ENCODE measurements at places on chromosomes 7 and 10.

- DNase-seq, result no peak
Measured at GRCh38 chr7:47685151-47685550, 103.2 kb upstream of the TNS3 start.

- no peak for DNase-seq
Measured at GRCh38 chr10:86876748-86877147, 80.7 kb downstream of the MMRN2 start.

DNA sequence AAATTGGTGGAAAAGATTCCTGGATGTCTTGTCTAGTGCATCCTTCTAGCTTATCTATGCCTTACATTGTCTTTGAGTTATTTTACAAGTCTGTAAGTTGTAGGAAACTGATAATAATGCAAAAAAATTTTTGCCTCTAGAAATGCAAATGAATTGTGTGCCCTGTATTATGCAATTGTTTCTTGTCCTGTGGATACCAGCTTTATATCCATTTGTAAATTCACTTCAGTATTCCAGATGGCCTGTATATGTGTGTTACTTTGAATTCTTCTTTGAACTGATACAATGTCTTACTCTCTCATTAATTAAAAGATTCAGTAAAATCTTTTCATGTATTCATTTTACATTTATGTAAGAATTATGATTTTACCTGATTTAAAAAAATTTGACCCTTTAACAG, 234.3 kb downstream of the LRMDA start:
- no peak for DNase-seq

- DNase-seq, result no peak
Measured at GRCh38 chr10:129969184-129969910, 5.3 kb upstream of the EBF3 start.

GRCh38 chr10:129958629-129959543, 5.2 kb downstream of the EBF3 start:
- DNase-seq, result no peak

DNA sequence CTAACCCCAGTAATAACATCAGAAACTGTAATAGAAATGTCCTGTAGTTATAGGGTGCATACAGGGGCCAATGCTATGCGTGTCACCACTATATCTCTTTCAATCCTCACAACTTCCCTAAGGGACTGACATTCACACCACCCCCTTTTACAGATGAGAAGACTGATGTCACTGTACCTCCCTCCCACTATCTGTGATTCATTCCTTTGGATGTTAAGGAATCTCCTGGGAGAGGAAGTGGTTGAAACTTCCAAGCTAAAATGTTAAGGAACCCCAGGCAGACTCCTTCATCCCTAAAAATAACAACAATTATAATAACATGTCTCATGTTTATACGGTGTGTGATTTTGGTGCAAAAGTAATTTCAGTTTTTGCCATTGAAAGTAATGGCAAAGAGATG, 5.4 kb downstream of the COL13A1 start:
- no peak for DNase-seq

DNA sequence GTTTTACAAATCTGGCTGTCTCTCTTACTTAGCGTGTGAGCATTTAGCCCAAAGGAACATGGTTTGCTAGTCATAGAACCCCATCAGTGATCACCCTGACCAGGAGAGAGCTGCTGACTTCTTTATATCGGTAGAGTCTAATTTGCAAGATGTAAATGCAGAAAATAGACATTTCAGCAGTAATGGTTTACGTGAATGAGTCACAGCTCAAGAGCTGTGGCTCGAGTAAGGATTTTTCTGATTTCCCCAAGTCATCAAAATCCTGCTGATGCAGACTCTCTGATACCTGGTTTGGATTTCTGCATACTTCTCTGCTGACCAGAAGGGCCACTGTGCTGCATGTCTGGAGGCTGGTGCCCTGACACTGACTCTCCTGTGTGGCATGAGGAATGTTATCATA, 25.7 kb downstream of the NUB1 start:
- DNase-seq, result no peak

- DNase-seq, result no peak
Measured at GRCh38 chr10:129122846-129123245, 344.2 kb upstream of the MGMT start.

DNA sequence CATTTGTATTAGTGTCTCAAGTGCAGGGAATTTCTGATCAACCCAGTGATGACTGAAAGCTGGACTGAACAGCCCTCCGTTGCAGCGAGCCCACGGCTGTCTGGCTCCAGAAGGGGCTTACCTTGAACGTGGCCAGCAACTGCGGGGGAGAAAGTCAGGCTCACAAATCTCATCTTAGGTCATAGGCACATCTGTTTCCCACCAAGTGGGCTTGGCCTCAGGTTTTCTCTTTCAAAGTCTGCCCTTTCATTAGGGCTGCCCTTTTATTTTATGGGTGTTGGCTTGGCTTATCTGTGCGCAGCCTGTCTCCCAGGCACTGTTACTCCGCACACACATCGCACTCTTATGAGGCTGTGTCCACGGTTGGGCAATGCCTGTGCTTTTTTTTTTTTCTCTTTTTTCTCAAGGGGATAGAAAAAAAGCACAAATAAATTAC, 178.0 kb downstream of the JCAD start:
- no peak for DNase-seq

GRCh38 chr10:17544465-17544864, 72.7 kb downstream of the HACD1 start:
- no peak for DNase-seq

Data from NCI-H1048 (cell line).